ENCODE measurements at places on chromosomes 1 and 21.
A peak's percentile ranks its signal among the peaks of the same experiment; 100 is the strongest.

GRCh38 chr21:45447821-45448220 is 42.9 kb downstream of the COL18A1 start:
- no peak for DNase-seq

GRCh38 chr1:215833941-215834729 is 267.0 kb downstream of the KCTD3 start:
- DNase-seq, result no peak

DNA sequence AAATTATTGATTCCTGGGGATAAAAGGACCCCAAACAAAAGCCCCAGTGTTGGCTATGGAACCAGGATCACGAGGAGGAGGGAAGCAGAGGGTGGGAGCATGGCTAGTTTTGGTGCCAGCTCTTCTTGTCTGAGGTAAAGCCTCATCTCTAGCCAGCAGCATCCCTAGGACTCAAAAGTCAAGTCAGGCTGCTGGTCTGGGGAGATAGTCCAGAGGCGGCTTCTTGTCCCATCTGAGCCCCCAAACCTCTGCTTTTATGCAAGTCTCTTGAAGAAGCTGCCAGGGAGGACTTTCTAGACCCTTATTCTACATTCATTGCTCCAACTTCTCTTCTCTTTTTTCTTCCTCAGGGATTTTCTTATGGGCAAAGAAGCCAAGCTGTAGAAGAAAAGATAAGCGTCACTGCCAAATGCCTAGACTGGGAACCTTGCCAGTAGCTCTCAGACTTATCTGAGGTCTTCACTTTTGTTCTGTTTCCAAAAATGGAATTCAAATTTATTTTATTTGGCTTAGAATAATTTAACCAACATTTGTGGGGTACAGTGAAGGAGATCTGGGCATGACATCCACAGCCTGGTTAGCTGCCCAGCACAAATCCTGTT is 6.9 kb upstream of the ANKRD35 start:
- peak; percentile 24 for DNase-seq

DNA sequence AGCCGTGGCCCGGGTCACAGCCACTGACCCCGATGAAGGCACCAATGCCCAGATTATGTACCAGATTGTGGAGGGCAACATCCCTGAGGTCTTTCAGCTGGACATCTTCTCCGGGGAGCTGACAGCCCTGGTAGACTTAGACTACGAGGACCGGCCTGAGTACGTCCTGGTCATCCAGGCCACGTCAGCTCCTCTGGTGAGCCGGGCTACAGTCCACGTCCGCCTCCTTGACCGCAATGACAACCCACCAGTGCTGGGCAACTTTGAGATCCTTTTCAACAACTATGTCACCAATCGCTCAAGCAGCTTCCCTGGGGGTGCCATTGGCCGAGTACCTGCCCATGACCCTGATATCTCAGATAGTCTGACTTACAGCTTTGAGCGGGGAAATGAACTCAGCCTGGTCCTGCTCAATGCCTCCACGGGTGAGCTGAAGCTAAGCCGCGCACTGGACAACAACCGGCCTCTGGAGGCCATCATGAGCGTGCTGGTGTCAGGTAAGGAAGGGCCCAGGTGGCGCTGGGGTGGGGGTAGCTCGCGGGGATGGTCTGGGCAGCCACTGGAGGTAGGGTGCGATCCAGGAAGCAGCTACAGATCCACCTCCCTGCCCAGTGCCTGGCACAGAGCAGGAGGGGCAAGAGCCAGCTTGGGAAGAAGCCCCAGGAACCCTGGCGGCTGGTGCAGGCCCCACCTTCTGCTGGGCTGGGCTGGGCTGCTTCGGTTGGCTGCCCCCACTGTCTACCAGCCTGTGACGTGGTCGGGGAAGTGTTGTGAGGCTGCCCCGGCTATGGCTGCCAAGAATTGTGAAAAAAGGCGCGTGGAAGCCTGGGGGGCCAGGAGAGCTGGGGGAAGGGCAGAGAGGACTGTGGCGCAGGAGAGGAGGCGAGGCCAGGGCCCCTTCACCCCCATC is 3.8 kb downstream of the CELSR2 start:
- DNase-seq, result no peak

GRCh38 chr1:51270751-51271150 is 34.7 kb downstream of the RNF11 start:
- no peak for DNase-seq

DNA sequence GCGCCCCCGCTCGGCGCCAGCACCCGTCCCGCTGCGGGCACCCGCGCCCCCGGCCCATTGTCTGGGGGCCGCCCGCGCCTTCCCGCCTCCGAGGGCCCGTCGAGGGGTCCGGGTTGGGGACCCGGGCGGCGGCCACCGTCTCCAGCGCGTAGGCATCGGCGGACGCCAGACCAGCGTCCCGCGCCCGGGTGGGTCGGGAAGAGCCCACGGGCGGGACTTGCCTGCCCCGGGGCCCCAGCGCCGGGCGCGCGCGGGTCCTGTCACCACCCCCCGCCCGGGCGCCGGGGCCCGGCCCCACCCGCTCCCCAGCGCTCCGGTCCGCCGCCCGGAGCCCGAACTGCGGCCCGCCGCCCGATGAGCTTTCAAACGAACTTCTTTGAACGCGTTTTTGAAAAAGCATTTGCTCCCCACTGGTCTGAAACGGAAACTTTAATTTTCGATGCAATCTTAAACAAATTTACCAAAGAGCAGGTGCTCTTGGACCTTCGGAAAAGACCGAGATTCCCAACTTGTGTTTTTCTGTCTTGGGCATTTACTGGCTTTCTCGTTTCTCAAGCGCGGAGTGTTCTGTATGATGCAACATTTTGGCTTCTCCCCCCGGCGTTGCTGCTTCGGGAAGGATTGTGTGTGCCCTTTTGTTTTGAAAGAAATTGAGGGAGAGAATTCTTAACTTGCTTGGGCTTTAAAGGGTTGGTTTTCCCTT is 615 bp downstream of the CLIC4 start:
- peak; percentile 49 for DNase-seq

- DNase-seq, result no peak
Measured at GRCh38 chr1:44613941-44614340, 60.3 kb downstream of the TMEM53 start.

- no peak for DNase-seq
Measured at GRCh38 chr1:150283260-150283659, 906 bp downstream of the CIART start.

GRCh38 chr21:41418393-41418792 is 7.6 kb upstream of the MX1 start:
- no peak for DNase-seq

GRCh38 chr1:170318736-170319135 is 173.0 kb downstream of the NTMT2 start:
- no peak for DNase-seq

DNA sequence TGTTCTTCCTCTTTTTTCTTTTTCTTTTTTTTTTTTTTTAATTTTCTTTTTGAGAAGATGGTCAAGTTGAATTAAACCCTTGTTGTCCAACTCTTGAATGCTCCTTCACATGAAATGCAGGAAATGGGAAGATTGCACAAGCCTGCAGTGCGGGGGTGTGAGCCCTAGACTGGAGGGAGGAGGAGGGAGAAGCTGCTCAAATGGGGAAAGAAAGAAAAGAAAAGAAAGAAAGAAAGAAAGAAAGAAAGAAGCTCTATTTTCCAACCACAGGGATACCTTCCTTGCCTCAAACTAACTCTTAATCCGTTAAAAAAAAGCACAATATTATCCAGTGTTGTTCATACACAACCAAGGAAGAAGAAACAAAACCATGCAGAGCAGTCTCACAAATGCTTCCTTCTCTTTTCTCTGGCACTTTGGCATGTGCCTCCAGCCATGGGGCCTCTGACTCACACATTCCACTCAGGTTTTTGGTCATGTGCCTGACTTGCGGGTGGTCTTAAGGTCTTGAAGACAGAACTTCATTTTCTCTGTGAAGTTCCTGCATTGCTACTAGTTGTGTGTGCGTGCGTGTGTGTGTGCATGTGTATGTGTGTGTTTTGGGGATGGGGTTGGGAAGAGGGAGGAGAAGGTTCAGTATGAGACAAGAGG is 276.1 kb downstream of the RPS6KC1 start:
- DNase-seq, result peak; percentile 96

DNA sequence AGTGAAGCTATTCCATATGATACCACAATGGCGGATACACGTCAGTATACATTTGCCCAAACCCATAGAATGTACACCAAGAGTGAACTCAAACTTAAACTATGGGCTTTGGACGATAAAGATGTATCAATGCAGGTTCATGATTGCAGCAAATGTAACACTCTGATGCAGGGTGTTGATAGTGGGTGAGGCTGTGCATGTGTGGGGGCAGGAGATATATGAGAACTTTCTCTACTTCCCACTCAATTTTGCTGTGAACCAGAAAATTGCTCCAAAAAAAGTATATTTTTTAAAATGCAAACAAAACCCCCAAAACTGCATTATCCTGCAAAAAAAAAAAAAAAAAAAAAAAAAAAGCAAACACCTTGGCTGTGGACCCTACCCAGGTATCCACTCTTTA is 3.4 kb downstream of the ATP1A2 start:
- no peak for DNase-seq

- DNase-seq, result no peak
Measured at GRCh38 chr1:7526867-7527732, 244.0 kb upstream of the VAMP3 start.

GRCh38 chr1:57017200-57017599 is 51.4 kb upstream of the C8B start:
- DNase-seq, result no peak

DNA sequence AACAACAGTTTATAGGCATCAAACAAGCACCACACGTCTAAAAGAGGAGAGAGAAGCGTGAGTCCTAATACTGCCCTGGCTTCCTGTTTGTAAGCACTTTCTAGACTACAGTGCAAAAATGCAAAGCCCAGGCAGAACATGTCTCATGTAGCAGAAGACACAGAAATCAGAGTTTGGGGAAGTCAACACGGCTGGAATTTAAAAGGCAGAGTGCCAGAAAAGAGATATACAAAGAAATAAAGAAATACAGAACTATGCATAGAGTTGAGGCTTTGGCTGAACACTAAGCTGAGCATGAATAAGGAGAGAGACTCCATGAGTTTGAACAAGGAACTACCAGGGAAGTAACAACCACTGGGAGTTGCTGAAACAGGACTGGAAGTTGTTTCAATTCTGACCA is 566.6 kb upstream of the NR5A2 start:
- DNase-seq, result no peak

DNA sequence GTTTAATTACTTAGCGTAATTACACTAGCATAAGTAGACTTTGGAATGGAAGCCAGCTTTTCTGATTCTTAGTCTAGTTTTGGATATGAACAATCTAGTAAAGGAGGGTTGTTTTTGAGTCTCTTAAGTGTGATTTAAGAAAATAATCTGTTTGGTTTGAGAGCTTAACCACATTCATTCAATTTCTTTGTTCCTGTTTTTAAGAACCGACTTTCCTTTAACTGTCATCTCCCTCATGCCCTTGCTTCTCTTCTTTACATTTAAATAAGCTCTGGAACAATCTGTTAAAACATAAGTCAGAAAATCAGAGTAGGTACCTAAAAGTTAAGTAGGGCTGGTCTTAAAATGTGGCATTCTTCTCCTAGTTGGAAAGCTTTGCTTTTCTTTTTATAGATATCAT is 27.7 kb downstream of the CDC42 start:
- no peak for DNase-seq

DNA sequence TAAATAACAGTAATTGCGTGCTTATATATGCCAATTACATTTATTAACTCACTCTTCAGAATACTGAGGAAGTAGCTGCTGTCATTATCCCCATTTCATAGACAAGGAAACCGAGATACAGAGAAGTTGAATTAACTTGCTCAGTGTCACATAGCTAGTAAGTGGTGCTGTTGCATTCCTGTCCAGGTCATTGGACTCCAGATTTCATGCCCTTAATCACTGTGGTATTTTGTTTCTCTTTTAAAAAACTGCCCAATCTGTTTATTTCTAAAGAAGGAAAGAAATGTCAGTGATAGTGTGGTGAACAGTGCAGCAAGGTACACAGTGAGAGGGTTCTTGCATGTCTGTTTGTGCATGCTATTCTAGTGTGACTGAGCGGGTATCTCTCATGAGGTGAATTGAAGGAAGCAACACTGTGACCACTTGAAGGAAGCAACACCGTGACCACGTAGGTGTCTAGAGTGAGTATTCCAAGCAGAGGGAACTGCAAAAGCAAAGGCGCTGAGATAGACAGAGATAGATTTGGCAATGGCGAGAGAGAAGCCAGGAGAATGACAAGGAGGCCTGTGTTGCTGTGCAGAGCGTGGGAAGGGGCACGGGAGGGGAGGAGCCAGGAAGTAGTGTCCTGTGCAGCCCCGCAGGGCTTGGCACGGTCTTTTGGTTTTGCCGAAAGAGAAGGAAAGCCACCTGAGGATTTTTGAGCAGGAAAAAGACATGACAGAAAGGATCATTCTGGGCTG is 95.9 kb downstream of the CAMTA1 start:
- no peak for DNase-seq

GRCh38 chr1:175322109-175322508 is 129.5 kb upstream of the KIAA0040 start:
- no peak for DNase-seq

- peak; percentile 80 for DNase-seq
Measured at GRCh38 chr1:96472471-96472870, 249.1 kb upstream of the PTBP2 start.

GRCh38 chr21:27647921-27648320 is 681.0 kb upstream of the ADAMTS5 start:
- no peak for DNase-seq

- no peak for DNase-seq
Measured at GRCh38 chr1:93221913-93222312, 41.4 kb downstream of the CCDC18 start.

DNA sequence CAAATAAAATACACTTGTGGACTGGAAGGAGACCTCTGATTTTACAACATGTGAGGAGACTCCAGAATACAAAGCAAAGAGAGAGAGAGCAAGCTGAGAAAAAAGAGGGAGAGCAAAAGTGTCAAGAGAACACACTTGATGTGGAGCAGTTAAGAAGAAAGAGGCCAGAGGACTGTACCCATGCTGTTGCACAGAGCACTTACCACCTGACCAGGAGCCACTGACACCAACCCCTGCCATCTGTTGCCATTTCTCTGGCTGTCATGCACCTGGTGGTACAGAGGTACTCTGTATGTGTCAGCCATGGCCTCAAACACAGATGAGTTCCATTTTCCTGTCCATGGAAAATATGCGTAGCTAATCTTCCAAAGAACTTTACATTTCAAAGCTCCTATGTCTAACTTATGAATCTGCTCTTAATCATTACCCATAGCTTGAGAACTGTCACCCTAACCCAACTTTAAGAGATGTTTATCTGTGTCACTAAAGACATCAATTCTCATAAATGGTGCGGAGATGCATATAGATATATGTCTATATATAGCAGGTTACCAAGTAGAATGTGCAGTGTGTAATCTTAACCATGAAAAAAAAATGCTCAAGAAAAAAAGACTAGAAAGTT is 32.8 kb upstream of the ABCD3 start:
- DNase-seq, result no peak

- no peak for DNase-seq
Measured at GRCh38 chr1:242240077-242240476, 241.2 kb upstream of the MAP1LC3C start.

DNA sequence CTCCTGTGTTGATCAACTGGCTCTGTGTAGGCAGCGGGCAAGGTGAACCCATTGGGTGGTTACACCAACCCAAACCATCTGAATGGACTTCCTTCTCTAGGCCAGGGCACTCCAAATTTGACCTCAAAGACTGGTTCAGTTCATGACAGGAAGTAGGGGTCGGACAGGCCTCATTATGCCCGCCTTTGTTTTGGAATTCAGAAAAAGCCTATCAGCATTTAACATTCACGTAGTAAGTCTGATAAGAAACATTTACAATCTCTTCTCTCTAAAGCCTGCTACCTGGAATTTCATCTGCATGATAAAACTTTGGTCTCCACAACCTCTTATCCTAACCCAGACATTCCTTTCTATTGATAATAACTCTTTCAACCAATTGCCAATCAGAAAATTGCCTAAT is 97.1 kb upstream of the ETV3 start:
- DNase-seq, result no peak

Data from astrocyte of the cerebellum (primary cell).